ENCODE measurements at places on chromosomes 11 and 22. TPM values are rescaled to one million over a fixed set of nuclear protein-coding genes. Genes with fewer than 3 reads are reported as not detected.
A peak's percentile ranks its signal among the peaks of the same experiment; 100 is the strongest.

GRCh38 chr11:12108875-12109453 is 1.4 kb upstream of the MICAL2 start:
- no peak overlapping the region for H3K27ac ChIP-seq
- H3K36me3 ChIP-seq = no peaks in the 10 kb centered on the region
- DNase-seq = no peak
- H3K27me3 ChIP-seq = peaks cover 63% of the 10 kb centered on the region
- H3K4me1 ChIP-seq = peaks cover 4% of the 10 kb centered on the region
- peak overlapping the region; percentile 25 for H3K4me3 ChIP-seq

GRCh38 chr11:13772223-13773046 is 104.0 kb downstream of the FAR1 start:
- H3K36me3 ChIP-seq = no peaks in the 10 kb centered on the region
- peaks cover 31% of the 10 kb centered on the region for H3K27me3 ChIP-seq
- H3K27ac ChIP-seq = no peak overlapping the region
- H3K4me1 ChIP-seq = peaks cover 15% of the 10 kb centered on the region
- H3K4me3 ChIP-seq = no peak overlapping the region

DNA sequence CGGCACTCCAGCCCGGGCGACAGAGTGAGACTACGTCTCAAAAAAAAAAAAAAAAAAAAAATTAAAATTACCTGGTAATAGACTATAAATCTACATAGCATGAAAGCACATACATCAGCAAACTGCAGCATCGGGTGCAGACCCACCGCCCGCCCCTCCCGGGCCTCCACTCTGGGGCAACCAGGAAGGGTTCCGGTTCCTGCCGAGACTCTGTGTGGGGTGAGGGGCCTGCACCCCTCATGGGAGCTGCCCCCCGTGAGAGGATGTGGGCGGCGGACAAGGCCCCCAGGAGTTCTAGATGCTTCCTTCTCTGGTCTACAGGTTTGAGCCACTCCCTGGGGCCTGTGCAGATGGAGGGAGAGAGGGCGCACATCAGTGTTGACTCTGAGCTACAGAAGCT is 9.1 kb downstream of the DRD4 start:
- peaks cover 3% of the 10 kb centered on the region for H3K36me3 ChIP-seq
- H3K27ac ChIP-seq = no peak overlapping the region
- no peak overlapping the region for H3K4me3 ChIP-seq
- DNase-seq = no peak

GRCh38 chr11:94449029-94449428 is 44.6 kb downstream of the MRE11 start:
- no peak overlapping the region for H3K27ac ChIP-seq
- peaks cover 3% of the 10 kb centered on the region for H3K36me3 ChIP-seq
- no peak for DNase-seq

ART1 gene
- not detected for total RNA-seq

ANKK1 gene
- total RNA-seq = 0.09 TPM

OSBP2 gene
- 2.8 TPM for total RNA-seq

CSF2RB gene
- not detected for total RNA-seq

- H3K4me3 ChIP-seq = peak overlapping the region; percentile 99
- H3K27ac ChIP-seq = peak overlapping the region; percentile 53
- peaks cover 51% of the 10 kb centered on the region for H3K4me1 ChIP-seq
- H3K27me3 ChIP-seq = peaks cover 57% of the 10 kb centered on the region
- peaks cover 9% of the 10 kb centered on the region for H3K36me3 ChIP-seq
- peak; percentile 80 for DNase-seq
Observed at GRCh38 chr11:59556115-59556916, 45.0 kb downstream of the OR4D9 start.

DNA sequence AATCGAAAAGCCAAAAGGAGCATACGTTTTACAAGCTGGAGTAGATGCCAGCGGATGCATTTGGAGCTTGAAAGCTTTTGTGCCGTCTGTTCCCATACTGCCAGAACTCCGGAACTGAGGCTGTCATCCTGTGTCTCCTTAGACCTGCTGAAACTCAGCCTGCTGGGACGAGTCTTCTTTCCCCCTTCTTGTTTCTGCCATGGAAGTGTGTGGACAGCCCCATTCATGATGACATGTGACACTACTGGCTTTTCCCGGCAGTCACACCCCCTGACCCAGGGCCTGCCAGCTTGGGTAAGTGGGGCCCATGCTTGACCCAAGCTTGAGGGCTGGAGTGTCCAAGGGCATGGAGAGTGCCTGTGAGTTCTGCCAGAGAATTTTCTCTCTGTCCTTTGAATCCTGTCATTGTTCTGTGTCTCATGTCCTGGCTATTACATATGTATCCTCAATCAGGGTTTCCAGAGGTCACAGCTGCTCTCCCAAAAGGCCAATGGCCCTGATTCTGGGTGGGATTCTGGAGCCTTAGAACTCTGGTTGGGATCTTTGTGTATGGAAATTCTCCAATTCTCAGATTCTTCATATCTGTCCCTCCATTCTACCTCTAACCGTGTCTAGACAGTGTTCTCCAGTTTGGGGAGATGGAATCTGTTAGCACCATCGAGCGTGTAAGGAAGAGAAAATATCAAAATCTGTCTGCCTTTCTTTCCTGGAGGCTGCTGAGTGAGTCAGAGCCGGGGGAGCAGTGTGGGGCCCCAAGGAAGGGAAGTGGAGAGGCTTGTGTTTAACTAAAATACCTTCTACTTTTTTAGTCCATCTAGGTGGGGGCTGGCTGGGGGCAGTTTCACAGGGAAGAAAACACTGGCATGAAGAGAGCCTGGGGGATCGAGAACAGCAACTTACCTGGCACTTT is 73.2 kb downstream of the KIAA1671 start:
- no peak for DNase-seq
- peak overlapping the region; percentile 95 for H3K27ac ChIP-seq

DNA sequence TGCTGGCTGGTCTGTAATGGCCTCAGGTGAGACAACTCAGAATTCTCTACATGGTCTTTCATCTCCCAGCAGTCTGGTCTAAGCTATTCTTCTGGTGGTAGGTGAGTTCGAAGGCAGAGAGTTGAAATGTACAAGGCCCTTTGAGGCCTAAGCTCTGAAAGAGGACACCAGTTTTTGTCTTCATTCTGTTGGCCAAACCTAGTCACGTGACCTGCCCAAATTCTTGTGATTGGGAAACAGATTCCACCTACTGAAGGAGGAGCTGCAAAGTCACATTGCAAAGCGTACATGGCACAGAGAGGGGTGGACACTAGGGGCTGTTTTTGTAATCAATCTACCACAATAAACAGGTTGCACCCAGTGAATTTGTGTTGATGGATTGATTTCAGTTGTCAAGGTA is 193.5 kb downstream of the NAV2 start:
- no peak for DNase-seq
- H3K4me3 ChIP-seq = no peak overlapping the region
- no peak overlapping the region for H3K27ac ChIP-seq
- H3K4me1 ChIP-seq = peaks cover 20% of the 10 kb centered on the region

DNA sequence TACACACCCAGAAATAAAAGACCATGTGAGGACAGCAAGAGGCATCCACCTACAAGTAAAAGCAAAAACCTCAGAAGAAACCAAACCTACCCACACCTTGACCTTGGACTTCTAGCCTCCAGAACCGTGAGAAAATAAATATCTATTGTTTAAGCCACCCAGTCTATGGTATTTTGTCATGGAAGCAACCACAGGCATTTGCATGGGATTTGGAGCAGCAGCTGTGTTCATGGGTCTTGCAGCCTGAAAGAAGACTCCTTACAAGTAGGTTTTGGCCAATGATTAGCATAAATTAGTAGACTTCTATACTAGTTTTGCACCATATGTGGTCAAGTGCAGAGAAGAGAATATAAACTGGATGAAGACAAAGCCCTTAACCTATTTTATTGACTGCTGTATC is 27.9 kb downstream of the FSHB start:
- peaks cover 16% of the 10 kb centered on the region for H3K4me1 ChIP-seq
- no peak overlapping the region for H3K4me3 ChIP-seq
- no peak for DNase-seq
- H3K27me3 ChIP-seq = peaks cover 35% of the 10 kb centered on the region

- H3K36me3 ChIP-seq = no peaks in the 10 kb centered on the region
- H3K4me1 ChIP-seq = peaks cover 9% of the 10 kb centered on the region
Observed at GRCh38 chr11:62479631-62480201, 60.9 kb downstream of the SCGB1A1 start.

GRCh38 chr11:113372309-113372708 is 15.3 kb upstream of the ANKK1 start:
- no peak for DNase-seq
- no peak overlapping the region for H3K27ac ChIP-seq
- H3K4me3 ChIP-seq = no peak overlapping the region

All from neural crest cell (in vitro differentiated cells).